ENCODE measurements at places on chromosomes 2 and 18. TPM values are rescaled to one million over a fixed set of nuclear protein-coding genes. Genes with fewer than 3 reads are reported as not detected.

Gene GPR35
- total RNA-seq: 19.3 TPM

Gene IKZF2
- total RNA-seq: 20.6 TPM

Gene SNED1
- 14.5 TPM for total RNA-seq

Gene FSHR
- not detected for total RNA-seq

Gene C1QL2
- total RNA-seq: not detected

DNA sequence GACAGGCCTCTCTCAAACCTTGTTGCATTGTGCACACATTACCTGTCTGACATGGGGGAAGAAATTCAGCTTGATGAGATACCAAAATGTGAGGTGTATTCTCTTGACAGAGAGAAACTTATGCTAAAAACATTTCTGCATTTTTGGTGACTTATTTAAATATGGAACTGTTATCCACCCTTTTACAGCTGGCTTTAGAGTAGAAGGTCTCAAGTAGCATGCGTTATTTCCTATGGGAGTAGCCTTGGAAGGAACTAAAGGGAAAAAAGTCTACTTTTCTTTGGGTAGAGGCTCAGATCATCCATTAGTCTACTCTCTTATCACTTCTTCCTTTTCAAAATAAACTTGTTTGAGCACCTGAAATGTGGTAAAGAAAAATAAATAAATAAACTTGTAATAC lies 56.5 kb upstream of the TWSG1 start:
- H3K27ac ChIP-seq: no peak overlapping the region
- H3K36me3 ChIP-seq: peaks cover 27% of the 10 kb centered on the region
- DNase-seq: no peak

DNA sequence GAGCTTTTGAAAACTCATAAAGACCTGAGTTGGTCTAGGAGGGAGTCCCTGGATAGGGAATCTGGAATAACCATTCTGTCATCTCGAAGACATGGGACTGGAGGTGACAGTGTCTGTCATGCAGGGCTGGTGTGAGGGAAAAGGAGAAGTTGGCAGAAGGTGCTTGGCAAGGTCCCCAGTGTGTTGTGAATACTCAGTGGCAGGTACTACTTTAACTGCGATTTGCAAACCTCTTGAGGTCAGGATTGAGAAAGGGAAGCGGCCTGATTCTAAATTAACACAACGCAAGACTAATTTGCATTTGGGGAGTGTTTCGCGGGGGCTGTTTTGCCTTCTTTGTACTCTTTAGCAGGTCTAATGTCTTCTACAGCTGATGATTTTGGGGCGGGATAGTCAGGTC lies 77.0 kb upstream of the TMEM200C start:
- H3K36me3 ChIP-seq: no peaks in the 10 kb centered on the region
- H3K27ac ChIP-seq: no peak overlapping the region
- DNase-seq: no peak
- no peak overlapping the region for H3K4me3 ChIP-seq
- no peaks in the 10 kb centered on the region for H3K27me3 ChIP-seq
- H3K4me1 ChIP-seq: peaks cover 8% of the 10 kb centered on the region

DNA sequence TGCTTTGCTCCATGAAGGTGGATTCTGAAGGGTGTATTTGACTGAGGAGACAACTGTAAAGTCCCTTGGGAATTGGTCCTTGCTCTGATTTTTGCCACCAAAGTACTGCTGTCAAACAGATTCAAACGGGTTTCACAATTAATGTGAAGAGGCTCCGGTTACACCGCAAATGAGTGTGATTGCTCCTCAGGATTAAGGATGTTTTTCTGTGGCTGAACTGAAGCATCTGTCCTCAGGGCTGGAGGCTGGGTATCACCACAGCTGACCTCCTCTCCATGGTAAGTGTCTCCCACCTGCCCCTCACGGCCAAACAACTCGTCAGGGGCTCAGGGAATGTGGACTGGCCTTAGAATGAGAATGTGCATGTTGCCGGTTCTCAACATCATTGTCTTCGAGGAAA lies 130.4 kb upstream of the NDUFV2 start:
- DNase-seq: no peak
- no peaks in the 10 kb centered on the region for H3K36me3 ChIP-seq
- no peak overlapping the region for H3K4me3 ChIP-seq
- H3K27me3 ChIP-seq: peaks cover 12% of the 10 kb centered on the region
- H3K27ac ChIP-seq: no peak overlapping the region

GRCh38 chr2:33335516-33335915 lies 140.9 kb upstream of the RASGRP3 start:
- no peaks in the 10 kb centered on the region for H3K36me3 ChIP-seq
- no peak overlapping the region for H3K27ac ChIP-seq
- no peak overlapping the region for H3K4me3 ChIP-seq
- H3K27me3 ChIP-seq: peaks cover 25% of the 10 kb centered on the region
- H3K4me1 ChIP-seq: peaks cover 2% of the 10 kb centered on the region

DNA sequence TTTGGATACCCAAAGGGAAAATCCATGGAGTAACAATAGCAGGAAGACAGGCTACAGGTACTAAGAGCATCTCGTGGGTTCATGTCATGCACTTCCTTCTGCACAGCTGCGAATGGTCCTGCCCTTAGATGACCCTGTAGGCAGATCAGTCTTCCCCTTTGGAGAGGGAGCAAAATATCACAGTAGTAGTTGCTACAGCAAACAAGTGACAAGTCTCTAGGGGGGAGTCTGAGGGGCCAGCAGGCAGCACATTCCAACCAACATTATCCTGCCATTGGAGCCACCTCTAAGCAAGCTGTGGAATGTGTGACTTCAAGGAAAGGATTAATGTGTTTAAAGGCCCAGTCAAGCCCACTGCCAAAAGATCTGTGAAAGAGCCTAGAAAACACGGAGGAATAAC lies 273.2 kb upstream of the PARD3B start:
- no peak for DNase-seq
- no peaks in the 10 kb centered on the region for H3K4me1 ChIP-seq
- H3K4me3 ChIP-seq: no peak overlapping the region
- no peak overlapping the region for H3K27ac ChIP-seq
- H3K27me3 ChIP-seq: peaks cover 24% of the 10 kb centered on the region

GRCh38 chr18:12021596-12021995 lies 40.3 kb downstream of the IMPA2 start:
- H3K36me3 ChIP-seq: peaks cover 7% of the 10 kb centered on the region
- no peak overlapping the region for H3K4me3 ChIP-seq

- peaks cover 23% of the 10 kb centered on the region for H3K4me1 ChIP-seq
- no peak overlapping the region for H3K27ac ChIP-seq
- H3K4me3 ChIP-seq: no peak overlapping the region
- H3K36me3 ChIP-seq: peaks cover 5% of the 10 kb centered on the region
These were observed 11.9 kb downstream of the MREG start for GRCh38 chr2:216001216-216002100.

- H3K27ac ChIP-seq: no peak overlapping the region
- no peak for DNase-seq
- H3K4me3 ChIP-seq: no peak overlapping the region
These were observed 300.0 kb downstream of the GBX2 start for GRCh38 chr2:235868224-235868623.

DNA sequence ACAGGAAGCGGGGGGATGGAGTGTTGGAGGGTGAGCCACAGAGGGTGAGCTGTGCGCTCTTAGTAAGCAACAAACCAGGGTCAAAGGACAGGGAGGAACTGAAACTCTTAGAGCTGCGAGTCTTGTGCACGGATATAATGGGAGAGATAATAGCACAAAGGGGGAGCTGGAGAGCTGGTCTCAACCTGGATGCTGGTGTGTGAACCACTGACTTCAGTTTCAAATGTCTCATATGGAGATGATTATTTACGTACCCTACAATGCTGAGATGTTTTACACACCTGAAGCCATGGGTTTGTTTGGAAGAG lies 35.9 kb downstream of the PTGR3 start:
- no peak for DNase-seq
- peaks cover 7% of the 10 kb centered on the region for H3K4me1 ChIP-seq
- H3K27ac ChIP-seq: no peak overlapping the region
- H3K36me3 ChIP-seq: no peaks in the 10 kb centered on the region
- H3K27me3 ChIP-seq: peaks cover 7% of the 10 kb centered on the region
- no peak overlapping the region for H3K4me3 ChIP-seq

GRCh38 chr2:82498777-82499443 lies 1960.2 kb downstream of the SUCLG1 start:
- no peak for DNase-seq
- H3K36me3 ChIP-seq: no peaks in the 10 kb centered on the region
- H3K27me3 ChIP-seq: no peaks in the 10 kb centered on the region
- H3K4me1 ChIP-seq: no peaks in the 10 kb centered on the region

- H3K27me3 ChIP-seq: peaks cover 9% of the 10 kb centered on the region
- no peak for DNase-seq
- no peak overlapping the region for H3K27ac ChIP-seq
- peaks cover 12% of the 10 kb centered on the region for H3K4me1 ChIP-seq
These were observed 401.4 kb downstream of the NBAS start for GRCh38 chr2:15159751-15160177.

Measured in activated naive CD8-positive, alpha-beta T cell treated with anti-CD3 and anti-CD28 coated beads, Interleukin-2, amount 10 ng/mL, durations not matched to agents 7 days and 5 days (primary cell).